ENCODE measurements at places on chromosomes 6 and 20.

- DNase-seq: no peak
Observed at GRCh38 chr6:20882014-20882413, 347.8 kb downstream of the CDKAL1 start.

DNA sequence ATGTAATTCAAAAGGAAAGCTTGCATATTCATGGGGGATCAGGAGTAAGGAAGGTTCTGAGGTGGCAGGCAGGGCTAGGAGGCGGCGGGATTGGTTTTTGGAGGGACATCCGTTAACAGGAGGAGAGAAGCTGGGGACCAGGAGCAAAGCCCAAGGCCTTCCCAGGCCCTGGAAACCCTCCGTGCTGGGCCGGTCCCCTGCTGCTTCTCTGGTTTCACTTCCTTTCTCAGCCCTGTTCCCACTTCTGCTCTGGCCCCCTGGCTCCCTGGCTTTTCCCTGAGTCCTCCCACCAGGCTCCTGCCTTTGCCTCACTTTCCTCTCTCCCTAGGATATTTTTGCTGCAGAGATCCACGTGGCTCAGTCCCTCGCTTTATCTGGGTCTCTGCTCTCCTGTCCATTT is 26.4 kb upstream of the SALL4 start:
- no peak for DNase-seq

- DNase-seq: peak; percentile 39
Observed at GRCh38 chr6:34305982-34306708, 57.3 kb upstream of the SMIM29 start.

DNA sequence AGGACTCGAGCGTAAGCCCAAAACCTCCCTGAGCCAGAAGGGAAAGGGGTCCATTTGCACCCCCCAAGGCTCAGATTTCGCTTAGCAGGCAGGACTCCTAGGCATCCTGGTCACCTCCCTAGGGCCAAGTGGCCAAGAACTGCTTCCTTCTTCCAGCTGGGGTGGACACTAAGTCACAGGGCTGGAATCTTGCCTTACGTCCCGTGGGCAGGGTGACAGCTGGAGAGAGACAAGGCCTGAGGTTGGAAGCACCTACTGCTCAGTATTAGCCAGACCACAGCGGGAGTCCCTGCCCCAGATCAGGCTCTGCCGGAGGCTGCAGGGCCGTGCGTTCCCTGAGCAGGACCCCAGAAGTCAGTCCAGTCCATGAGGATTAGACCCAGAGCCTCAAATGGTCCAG is 19.7 kb downstream of the LAMA5 start:
- no peak for DNase-seq

GRCh38 chr6:38599261-38599660 is 40.5 kb downstream of the BTBD9 start:
- no peak for DNase-seq

DNA sequence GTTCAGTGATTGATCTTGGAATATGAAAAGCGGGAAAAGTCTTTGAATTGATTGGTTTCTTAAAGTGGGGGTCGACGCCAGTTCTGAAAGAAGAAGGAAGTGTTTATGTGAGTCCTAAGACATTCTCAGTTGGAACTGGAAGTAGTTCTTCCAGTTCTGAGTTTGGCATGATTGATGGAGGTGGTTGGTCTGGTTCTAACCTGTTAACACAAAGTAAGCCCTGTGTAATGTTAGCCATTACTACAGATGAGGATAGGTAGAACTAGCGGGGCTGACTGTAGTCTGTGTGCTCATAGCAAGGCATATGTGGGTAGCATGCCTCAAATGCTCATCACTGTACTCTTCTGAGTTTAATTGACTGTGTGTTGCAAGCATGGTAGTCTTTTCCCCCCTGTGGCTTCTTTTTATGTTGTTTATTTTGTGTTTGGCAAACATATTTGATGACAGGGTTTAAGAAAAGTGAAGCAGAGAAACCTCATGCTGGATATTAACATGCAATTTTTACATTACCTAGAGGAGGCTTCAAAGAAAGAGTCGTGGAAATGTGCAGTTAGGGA is 24.9 kb downstream of the CITED2 start:
- no peak for DNase-seq

GRCh38 chr6:53639520-53639919 is 26.0 kb downstream of the KLHL31 start:
- no peak for DNase-seq

DNA sequence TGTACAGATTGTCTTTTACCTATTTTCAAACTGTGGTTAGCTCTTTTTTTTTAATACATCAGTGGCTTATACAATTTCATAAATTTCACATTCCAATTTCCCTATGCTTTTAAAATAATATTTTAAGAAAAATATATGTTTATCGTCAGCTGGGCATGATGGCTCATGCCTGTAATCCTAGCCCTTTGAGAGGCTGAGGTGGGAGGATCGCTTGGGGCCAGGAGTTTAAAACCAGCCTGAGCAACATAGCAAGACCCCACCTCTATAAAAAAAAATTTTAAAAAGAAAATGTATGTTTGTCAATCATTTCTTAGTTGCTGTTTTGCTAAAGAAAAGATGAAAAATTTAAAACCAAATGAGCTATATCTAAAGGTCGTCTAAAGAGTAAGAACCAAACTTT is 3.4 kb downstream of the GJA1 start:
- no peak for DNase-seq

DNA sequence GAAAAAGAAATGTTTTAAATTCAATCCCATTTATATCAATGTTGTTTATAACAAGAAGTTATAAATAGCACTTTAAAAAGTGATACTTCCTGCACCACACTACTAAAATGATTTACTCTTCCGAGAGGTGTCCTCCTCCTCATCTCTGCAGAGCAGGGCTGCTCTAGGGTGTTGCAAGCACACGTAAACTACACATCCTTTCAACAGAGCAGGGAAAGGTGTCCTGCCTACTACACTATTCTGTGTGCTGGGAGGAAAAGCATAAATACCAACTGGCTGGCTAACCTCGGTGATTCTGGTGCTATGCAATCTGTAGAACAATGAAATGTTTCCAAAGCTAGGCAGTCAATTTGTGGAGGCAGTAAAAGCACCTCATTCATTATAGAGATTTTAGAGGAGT is 89.5 kb upstream of the MAP7 start:
- no peak for DNase-seq

DNA sequence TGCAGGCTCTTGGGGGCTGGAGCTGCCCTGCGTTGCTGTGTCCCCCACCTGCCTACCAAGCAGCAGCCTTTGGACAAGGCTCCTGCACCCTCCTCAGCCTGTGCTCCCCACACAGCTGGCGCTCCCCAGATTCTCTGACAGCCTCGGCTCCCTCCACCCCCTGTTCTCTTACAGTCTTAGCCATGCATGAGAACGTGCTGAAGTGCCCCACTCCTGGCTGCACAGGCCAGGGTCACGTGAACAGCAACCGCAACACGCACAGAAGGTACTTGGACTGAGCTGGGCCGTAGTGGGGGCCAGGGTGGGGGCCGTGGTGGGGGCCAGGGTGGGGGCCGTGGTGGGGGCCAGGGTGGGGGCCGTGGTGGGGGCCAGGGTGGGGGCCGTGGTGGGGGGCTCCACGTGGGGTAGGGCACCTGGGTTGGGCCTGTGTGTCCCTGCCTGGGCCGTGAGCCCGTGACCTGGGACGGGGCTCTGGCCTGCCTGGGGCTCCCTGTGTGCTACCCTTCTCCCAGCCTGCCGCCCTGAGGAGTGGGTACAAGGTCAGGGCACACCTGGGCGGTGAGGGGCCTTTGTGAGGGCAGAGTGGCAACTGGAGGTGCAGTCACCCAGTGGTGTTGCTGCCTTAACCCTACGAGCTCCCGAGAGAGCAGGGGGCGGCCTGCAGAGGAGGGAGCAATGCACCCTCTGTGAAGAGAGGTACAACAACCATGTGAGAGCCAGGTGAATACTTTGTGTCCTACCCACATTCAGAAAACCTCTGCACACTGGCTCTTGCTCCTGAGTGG is 43.5 kb upstream of the PCMTD2 start:
- no peak for DNase-seq

GRCh38 chr20:54133434-54134427 is 40.1 kb downstream of the CYP24A1 start:
- DNase-seq: no peak

GRCh38 chr6:88339761-88340160 is 173.6 kb upstream of the CNR1 start:
- DNase-seq: no peak

DNA sequence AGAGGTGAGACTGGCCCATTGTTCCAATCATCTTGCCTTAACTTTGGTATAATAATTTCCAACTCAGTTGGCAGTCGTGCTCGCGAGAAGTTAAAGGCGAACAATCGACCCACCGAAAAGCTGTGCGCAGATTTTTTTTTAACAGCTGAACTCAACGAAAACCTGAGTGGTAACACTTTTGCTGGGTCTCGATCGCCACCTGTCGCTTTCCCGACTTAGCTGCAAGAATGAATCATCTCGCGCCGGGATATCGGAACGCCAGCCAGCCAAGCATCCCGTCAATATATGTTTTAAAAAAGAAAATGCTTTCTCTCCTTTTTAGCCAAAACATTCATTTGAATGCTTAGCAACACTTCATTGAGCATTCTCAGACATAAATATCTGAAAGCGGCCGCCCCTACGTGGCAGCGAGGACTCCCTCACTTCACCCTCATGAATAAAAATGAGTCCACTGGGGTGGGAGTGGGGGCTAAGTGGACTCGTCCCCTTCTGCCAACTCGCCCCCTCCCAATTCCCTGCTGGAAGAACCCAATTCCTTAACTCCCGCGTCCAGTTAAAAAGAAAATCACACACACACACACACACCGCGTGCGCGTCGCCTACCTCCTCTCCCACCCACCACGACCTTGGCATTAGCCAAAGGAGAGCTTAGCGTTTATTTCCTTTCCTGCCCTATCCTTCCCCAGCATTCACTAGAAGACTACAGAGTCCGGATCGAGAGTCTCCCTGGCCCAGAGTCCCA is 1.5 kb downstream of the COL12A1 start:
- DNase-seq: peak; percentile 72

DNA sequence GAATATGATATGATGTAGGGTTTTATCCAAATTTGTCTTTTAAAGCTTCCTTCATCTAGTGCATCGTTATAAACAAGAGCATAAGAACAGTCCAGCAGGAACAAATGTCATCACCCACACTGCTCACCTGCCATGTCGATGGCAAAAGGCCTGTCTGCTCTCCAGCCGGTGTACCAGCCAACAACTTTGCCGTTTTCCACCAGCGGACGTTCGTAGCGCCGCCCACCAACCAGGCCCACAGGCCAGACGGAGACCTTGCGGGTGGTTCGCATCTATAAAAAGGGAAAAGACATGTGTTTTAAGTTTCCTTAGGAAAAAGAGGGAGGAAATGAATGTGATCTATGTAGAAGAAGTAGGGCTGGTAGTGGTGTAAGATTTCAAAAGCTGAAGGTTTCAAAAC is 62.9 kb downstream of the B3GAT2 start:
- DNase-seq: no peak

GRCh38 chr20:1310506-1311190 is 18.3 kb downstream of the SDCBP2 start:
- no peak for DNase-seq

DNA sequence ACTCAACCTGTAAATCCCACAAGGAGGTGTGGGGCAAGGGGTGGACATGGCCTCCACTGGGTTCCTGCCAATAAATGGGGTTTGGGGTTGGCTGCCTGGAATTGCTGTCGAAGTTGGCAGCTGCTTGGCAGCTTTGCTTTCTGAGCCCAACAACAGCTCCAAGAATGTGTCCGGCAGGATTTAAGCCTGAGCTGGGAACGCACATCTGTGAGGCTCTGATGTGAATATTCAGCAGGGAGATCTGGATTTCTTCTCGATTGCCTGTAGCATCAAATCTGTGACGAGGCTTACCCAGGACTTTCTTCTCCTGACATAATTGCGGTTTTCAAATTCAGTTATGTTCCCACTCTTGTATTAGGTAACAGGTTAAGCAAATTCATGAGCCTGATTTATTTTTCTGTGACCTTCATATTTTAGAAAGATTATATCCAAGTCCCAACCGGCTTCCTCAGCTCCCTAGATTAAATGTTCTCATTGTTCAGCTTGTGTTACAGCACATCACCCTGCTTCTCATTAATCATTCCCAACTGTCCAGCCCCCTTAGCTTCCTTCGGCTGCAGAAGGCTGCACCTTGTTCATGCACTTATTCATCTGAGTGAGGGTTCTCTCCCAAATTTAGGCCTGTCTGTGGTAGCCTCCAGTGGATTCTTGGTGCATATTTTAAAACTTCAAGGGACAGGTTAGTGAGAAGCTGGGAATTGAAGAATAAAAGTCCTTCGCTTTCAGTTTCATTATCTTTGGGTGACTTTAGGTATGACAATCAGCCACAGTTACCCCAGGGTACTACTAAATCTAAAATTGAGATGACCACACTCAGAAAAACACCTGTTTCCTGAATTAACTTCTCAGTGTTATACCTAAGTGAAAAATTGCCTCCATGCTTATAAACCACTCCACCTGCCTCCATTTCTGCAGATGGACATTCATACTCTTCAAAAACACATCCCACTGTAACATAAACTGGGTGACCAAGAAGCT is 310.0 kb downstream of the ESR1 start:
- DNase-seq: no peak

DNA sequence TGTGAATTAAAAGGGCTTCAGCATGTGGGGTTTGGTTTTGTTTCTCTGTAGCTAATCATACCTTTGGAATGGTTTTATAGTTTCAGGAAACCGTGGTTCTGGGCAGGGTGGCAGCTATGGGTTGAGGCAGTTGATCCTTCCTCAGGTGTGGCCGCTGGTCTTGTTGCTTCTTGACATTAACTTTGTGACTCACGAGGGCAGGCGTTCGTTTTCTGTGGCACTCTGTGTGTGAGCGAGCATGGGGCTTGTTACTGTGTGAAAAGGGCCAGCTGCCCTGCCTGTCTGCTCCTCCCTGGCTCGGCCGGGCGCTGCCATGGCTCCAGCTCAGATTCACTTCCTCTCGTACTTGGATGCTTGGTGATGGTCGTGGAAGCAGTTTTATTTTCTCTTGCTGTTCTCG is 16.2 kb downstream of the DNAJC5 start:
- DNase-seq: no peak

GRCh38 chr6:34525431-34526175 is 30.5 kb downstream of the SPDEF start:
- no peak for DNase-seq

GRCh38 chr6:33298773-33299236 is at the start of gene RGL2:
Gene RGL2 (minus strand): TSS chr6:33298942. CDS start chr6:33298610, 332 bp downstream.
- no peak for DNase-seq

GRCh38 chr6:99614430-99615186 is 8.0 kb downstream of the PRDM13 start:
- no peak for DNase-seq

GRCh38 chr6:56361812-56362211 is 114.4 kb upstream of the COL21A1 start:
- no peak for DNase-seq

GRCh38 chr6:9485992-9486391 is 928.9 kb downstream of the TFAP2A start:
- no peak for DNase-seq

All from right renal pelvis (tissue), 4 donors.